ENCODE measurements at places on chromosomes 4 and X. TPM values are rescaled to one million over a fixed set of nuclear protein-coding genes. Genes with fewer than 3 reads are reported as not detected.

LNX1 gene
- total RNA-seq = 0.34 TPM

NUDT9 gene
- 15.1 TPM for total RNA-seq

KLB gene
- total RNA-seq = 0.03 TPM

SORCS2 gene
- 0.04 TPM for total RNA-seq

FRAS1 gene
- total RNA-seq = 7.1 TPM

GRCh38 chr4:183097231-183098018 lies 1.6 kb upstream of the WWC2 start:
- DNase-seq = peak; percentile 25

DNA sequence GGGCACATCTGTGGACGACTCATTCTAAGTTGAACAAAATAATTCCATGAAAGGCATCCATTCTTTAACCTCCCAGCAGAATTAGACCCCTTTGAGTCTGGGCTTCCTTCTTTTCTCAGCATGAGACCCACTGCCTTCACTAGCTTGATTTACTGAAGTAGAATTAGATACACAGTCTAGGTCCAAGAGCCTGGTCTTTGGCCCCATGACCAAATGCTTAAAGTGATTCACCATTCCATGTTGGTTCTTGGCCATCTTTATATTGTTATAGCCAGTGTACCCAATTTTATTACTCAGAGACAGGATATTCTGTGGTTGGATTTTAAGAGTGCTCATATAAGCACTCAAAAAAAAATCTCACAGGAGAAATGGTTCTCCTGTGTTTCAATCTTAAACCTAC lies 155.3 kb upstream of the GPC4 start:
- no peak for DNase-seq

DNA sequence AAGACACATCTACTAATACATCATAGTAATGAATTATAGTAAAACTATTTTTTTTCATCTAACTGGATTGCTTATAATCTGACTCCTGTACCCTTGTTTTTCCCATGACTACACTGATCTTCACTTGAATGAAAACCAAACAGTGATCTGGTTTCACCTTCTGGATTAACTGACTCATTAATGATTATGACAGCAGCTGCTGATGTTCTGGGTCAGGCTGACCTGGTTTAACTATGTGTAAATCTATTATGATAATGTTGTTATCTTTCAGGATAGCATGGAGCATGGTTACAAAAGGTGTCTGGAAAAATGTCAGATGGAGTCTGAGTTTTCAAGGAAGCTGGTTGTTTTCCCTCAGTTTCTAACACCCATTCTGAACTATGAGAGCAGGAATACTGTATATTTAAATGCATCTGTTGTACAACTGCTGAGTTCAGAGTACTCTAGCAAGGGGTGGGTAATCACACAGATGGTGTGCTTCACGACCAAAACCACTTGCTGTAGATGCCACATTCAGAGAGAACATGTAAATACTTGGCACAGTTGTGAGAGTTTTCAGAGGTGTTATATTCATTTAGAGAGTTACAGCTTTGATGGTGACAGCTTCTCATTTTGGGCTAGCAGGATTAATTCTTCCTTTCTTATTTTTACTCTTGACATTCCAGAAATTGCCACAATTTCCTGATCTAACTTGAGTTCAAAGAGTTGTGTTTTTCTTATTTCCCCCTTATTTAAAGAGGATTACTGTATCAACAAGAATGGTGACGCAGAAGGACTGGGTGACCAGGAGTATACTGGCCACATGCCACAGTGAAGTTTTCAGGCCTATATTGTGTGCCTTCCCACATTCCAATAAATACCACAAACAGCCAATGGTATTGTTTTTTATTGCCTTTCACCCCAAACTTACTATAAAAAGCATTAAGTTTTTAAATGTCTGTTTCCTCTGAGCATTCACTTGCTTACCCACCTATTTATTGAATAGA lies 249.7 kb upstream of the TET2 start:
- DNase-seq = peak; percentile 57

DNA sequence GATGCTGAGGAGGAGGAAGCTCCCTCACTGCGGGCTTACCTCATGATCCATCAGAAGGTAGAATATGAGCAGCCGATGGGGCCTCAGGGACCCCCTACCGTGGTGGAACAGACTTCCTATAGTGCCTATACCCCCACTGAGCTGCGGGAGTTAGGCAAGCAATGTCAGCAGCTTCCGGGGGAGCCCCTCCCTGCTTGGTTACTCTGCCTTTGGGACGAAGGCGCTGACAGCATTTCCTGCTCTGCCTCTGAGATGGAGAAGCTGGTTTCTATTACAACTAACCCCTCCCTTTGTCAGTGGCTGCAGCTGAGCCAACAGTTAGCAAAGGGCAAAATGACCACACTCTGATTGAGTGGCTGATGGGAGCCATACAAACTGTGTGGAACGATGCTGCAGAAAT lies 430.7 kb downstream of the IDS start:
- no peak for DNase-seq

GRCh38 chr4:184748251-184748652 lies 14.4 kb upstream of the CENPU start:
- DNase-seq = peak; percentile 66

- no peak for DNase-seq
These were observed 214.0 kb upstream of the SLIT2 start for GRCh38 chr4:20037745-20038144.

- no peak for DNase-seq
These were observed 10.0 kb downstream of the SLC2A9 start for GRCh38 chr4:10011277-10011676.

- DNase-seq = no peak
These were observed 35.2 kb downstream of the KDM6A start for GRCh38 chrX:44908153-44908552.

- DNase-seq = no peak
These were observed 165.3 kb upstream of the FTHL17 start for GRCh38 chrX:31237189-31237588.

DNA sequence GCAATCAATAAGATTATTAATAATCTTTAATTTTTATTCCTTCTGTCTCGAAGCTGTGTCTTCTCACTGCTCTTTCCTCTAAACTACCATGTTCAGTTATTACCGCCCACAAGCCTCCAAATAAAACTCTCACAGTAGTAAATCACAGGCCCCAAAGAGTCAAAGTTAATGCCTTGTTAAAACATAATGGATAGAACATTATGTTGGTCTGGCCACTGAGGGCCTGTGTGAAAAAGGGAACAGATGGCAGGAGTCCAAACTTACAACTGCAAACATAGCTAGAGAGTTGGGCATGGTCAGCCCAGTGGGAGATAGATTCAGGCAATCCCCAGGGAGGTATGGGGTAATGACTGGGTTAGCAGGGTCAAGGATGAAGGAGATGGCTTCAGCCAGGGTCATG lies 84.6 kb upstream of the TNIP3 start:
- no peak for DNase-seq
